ENCODE measurements at places on chromosomes 3 and 15.

DNA sequence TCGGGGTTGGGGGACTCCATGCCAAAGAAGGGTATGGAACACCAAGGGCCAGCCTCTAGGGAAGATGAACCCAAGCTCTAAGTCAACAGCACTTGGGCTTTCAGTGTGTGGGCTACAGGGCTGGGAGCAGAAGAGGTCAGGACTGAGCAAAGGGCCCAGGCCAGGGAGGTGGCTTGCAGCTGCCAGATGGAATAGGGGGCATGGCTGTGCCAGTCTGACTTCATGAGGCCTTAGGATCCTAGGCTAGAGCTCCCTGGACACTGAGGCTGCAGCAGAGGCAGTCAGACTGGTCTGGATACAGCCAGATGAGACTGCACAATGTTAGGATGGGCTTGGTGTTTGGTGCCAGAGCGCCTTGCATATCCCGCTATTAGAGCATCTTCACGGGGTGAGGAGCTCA, 3.8 kb downstream of the RASGRF1 start:
- no peak for DNase-seq

GRCh38 chr3:11480663-11481298, 162.9 kb downstream of the VGLL4 start:
- no peak for DNase-seq

DNA sequence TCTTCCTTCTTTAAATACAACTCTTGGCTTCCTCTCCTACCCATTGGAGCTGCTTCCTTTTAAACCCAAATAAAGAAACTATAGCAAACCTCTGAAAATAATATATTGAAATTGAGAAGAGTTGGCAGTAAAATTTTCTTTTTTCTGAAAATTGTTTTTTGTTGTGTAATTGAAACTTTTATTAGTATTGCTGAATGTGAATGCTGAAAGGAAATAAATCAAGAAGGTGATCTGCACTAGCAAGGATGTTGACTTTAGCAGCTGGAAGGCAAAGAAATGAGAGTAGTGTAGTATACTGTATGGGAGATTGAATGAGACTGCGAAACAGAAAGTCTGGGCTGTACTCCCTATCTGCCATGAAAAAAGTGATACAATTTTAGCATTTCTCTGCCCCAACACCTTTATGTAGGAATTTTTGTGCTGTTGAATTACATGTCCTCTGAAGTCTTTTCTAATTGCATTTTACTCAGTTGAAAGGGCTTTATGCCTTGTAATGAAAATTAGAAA, 166.3 kb downstream of the DOCK3 start:
- no peak for DNase-seq

DNA sequence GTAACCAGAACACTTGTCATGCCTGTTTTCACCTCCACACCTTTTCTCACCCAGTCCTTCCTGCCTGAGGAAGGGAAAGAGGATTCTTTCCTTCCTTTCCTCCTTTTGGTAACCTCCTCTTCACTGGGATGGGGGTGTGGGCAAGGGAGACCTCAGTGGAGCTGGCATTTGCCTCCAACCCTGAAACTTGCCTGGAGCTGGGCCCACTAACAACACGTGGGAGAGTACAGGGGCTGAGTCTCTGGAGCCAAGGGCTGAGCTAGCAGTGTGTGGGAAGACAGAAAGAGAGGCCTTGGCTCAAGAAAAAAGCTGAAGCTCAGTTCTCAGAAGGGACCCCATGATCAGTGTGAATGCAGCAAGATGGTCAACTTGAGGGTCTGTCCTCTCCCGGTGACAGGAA, 86.6 kb upstream of the SLC6A11 start:
- no peak for DNase-seq

- DNase-seq = no peak
Observed at GRCh38 chr15:25790000-25790660, 73.0 kb downstream of the ATP10A start.

GRCh38 chr15:70164910-70165715, 67.4 kb upstream of the TLE3 start:
- no peak for DNase-seq

GRCh38 chr15:28933710-28934445, 48.1 kb downstream of the APBA2 start:
- DNase-seq = no peak

DNA sequence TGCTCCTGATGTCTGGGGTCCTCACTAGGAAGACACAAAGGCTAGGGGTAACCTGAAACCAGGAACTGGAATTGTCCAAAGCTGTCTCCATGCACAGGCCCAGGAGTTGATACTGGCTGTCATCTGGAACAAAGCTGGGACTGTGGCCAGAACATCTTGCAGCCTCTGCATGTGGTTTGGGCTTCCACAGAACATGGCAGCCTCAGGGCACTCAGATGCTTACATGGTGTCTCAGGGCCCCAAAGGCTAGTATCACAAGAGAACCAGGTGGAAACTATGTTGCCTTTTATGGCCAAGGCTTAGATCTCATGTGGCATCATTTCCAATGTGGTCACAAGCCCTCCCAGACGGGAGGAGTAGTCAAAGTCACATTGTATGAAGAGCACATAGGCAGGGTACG, 335.2 kb upstream of the TRIM42 start:
- DNase-seq = no peak

GRCh38 chr15:77589839-77590238, 42.9 kb downstream of the LINGO1 start:
- no peak for DNase-seq

DNA sequence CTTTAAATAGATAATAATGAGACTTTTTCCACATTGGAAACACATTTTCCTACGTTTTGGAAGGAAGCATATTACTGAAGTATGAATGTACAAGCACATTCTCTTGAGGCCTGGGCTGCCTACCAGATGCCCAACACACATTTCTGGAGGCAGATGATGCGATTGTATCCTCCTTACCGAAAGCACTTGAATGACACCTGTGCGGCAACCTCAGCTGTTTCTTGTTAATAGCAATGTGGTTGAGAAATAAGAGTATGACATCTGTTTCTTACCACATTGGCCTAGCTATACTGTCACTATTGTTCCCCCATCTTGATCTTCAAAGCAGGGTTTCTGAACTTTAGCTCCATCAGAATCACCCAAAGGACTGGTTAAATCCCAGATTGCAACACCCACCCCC, 84.8 kb downstream of the ARPP21 start:
- no peak for DNase-seq

DNA sequence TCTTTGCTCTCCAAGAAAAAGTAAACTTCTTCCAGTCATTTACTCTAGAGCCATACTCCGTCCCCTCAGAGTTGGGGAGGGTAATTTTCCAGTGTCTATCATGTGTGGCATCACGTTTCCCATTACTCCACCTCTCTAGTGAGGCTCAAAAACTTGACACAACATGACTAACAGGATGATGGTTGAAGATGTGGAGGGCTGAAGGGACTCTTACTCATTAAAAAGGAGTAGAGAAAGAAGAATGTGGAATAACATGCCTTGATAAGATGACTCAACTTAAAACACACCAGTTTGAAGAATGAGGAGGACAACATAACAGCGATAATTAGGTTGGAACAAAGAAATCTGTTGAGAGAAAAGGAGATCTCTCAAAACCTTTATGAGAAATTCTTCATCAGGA, 894.3 kb downstream of the OTOL1 start:
- DNase-seq = peak; percentile 94

DNA sequence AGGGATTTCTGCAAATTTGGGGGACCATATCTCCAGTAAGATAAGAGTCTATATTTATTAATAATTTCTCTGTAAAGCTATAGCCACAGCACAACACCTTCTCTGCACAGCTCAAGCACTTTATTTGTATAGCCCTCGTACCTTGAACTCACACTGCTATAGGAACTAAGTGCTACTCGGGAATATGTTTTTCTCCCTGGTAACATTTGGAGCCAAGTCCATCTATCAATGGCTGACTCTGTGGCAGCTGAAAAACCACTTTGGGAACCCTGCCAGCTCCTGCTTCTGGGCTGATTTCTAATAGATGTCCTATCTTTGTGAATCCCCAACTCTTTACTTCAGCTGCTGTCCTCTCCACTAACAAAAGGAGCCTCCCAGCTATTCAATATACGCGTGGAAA, 298.5 kb downstream of the GBE1 start:
- no peak for DNase-seq

GRCh38 chr3:5226783-5227182, 39.3 kb downstream of the EDEM1 start:
- DNase-seq = peak; percentile 22

GRCh38 chr15:83287541-83288027, 3.1 kb upstream of the BNC1 start:
- peak; percentile 80 for DNase-seq

- no peak for DNase-seq
Observed at GRCh38 chr3:177837951-177838655, 640.8 kb upstream of the TBL1XR1 start.

DNA sequence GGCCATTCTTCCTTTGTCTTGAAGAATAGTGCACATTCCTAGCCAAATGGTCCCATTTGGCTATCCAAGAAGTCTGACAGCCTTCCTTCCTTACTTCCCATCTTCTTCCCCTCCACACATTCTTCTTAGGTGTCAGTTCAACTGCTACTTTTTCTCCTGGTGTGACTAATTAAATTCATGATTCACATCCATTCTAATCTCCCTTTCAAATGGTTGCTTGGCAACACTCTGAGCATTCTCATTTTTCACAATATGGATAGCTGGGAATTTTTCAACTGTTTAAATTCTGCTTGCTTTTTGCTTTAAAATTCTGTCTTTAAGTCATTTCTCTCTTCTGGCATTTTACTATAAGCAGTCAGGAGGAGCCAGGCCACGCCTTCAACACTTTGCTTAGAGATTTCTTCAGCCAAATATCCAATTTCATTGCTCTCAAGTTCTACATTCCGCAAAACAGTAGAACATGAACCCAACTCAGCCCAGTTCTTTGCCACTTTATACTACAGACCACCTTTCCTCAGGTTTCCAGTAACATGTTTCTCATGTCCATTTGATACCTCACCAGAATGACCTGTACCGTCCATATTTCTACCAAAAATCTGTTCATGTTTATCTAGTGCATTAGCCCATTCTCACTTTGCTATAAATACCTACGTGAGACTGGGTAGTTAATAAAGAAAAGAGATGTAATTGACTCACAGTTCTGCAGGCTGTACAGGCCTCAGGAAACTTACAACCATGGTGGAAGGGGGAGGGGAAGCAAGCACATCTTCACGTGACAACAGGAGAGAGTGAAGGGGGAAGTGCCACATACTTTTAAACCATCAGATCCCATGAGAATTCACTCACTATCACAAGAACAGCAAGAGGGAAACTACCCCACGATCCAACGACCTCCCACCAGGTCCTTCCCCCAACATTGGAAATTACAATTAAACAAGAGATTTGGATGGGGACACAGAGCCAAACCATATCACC, 31.9 kb upstream of the MCF2L2 start:
- DNase-seq = peak; percentile 76

DNA sequence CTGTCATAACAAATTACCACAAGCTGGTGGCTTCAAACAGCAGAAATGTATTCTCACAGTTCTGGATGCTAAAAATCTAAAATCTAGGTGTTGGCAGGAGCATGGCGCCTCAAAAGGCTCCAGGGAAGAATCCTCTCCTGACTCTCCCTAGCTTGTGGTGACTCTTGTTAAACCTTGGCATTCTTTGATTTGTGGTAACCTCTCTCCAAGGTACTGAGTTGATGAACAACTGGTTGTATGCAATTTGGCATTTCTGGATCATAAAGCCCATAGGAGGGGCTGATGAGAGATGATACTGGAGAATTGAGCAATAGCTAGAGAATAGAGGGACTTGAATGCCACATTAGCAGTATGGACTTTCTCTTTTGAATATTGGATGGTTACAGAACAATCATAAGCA, 821.8 kb downstream of the TBL1XR1 start:
- no peak for DNase-seq

DNA sequence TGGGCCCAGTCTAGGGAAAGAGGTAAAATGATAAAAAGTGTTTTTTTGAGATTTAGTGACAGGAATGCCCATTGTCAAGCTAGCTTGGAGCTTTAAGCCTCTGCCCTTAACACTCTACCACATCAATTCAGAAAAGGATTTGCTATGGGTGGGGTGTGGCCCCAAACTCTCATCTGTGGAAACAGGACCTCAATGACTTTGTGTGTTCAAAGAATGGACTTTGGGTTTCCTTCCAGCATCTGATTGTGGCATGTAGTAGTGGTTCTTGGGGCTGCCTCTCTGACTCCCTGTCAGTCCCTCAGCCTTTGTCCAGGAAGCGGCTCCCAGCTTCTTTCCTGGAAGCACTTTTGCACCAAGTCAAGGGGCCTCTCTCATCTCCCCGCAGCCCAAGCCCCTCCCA, 56.1 kb downstream of the CCNL1 start:
- DNase-seq = no peak

GRCh38 chr3:134034005-134034785, 4.5 kb upstream of the SLCO2A1 start:
- DNase-seq = peak; percentile 48
